ENCODE measurements at places on chromosomes 7 and 10.

GRCh38 chr7:143884241-143884968 lies 17.6 kb downstream of the TCAF1 start:
- no peak for DNase-seq

- no peak for DNase-seq
Measured at GRCh38 chr10:63563623-63564022, 42.4 kb downstream of the REEP3 start.

DNA sequence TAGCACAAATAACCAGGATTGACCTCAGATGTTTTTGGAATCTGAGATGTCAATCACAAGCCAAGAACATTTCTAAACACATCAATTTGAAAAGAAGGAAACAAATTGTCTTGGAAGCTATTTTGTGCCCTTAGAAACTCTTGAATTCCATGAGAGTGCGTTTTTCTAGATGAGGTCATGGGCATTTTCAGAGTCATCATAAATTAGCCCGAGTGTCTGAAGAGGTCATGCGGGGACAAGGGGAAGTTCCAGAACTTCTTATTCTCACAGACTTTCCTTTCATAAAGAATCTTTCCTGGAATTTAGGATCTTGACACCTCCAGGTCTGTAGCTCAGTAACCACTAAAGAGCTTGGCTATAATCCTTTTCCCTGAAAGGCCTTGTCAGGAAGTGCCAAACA lies 28.2 kb downstream of the IL2RA start:
- DNase-seq: no peak

- no peak for DNase-seq
Measured at GRCh38 chr10:84822931-84823630, 494.7 kb downstream of the CCSER2 start.

GRCh38 chr10:124385627-124386185 lies 33.0 kb downstream of the OAT start:
- no peak for DNase-seq

- no peak for DNase-seq
Measured at GRCh38 chr7:151039850-151040548, 8.3 kb upstream of the ASIC3 start.

DNA sequence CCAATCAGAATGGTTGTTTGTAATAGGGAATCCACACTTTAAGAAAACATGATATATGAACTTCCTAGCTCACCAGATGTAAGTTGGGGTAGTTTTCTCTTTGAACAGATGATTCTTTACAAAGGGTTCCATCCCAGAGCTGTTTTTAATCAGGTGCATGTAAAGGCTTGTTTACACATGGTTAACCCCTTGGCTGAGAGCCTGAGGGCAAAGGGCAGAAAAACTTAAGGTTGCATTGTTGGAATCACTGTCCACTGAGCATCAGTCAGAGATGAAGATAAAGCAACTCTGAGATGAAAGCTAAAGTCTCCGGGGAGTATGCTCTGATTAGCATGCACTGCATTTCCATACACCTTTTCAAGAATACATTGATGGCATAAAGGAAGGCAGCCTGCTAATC lies 518.2 kb downstream of the SORCS3 start:
- DNase-seq: no peak

DNA sequence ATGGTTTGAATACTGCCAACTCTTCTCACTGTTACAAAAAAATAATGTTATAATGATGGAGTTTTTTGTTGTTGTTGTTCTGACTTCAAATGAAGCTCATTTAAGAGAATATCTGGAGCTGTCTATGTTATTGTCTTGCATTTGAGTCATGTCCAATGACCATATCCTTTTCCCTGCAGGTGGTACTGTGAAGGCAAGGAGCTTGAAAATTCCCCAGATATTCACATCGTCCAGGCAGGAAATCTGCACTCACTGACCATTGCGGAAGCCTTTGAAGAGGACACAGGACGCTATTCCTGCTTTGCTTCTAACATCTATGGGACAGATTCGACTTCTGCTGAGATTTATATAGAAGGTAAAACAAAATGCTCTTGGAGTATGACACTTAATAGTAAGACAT lies 33.5 kb downstream of the MYPN start:
- DNase-seq: no peak

DNA sequence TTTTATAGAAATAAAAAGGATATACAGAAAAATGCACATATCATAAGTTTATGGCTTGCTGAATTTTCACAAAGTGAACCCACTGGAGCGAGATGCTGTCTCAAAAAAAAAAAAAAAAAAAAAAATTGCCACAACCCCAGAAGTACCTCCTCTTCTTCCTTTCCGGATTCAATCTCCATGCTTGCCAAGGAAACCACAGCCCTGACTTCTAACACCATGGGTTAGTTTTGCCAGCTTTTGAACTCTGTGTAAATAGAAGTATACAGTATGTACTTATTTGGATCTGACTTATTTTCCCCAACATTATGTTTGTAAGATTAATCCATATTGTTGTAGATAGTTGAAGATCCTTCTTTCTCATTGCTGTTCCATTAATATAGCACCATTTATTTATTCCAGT lies 40.0 kb downstream of the FANK1 start:
- DNase-seq: no peak

DNA sequence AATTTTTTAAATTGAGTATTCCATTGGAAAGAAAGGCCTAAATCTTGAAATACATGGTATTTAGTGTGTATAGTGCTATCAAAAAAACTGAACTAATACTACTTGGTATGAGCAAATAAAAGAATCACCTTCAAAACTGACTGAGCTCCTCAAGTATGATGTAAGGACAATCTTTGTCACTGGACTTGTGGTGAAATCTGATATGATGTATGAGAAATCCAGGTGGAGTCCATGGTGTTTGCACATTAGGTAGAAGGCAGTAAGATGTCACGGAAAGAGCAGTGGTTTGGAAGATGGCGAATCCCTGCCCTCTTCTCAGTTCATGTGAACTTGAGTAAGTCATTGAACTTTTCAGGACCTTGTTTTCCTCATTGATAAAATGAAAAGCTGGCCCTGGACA lies 62.1 kb upstream of the COL1A2 start:
- no peak for DNase-seq

- no peak for DNase-seq
Measured at GRCh38 chr10:92342796-92343195, 51.8 kb downstream of the MARCHF5 start.

GRCh38 chr7:27133409-27134231 lies 3.1 kb upstream of the HOXA4 start:
- no peak for DNase-seq

- DNase-seq: peak; percentile 16
Measured at GRCh38 chr7:24971333-24972165, 8.4 kb downstream of the OSBPL3 start.

- DNase-seq: no peak
Measured at GRCh38 chr10:52965938-52966401, 193.4 kb upstream of the MBL2 start.

DNA sequence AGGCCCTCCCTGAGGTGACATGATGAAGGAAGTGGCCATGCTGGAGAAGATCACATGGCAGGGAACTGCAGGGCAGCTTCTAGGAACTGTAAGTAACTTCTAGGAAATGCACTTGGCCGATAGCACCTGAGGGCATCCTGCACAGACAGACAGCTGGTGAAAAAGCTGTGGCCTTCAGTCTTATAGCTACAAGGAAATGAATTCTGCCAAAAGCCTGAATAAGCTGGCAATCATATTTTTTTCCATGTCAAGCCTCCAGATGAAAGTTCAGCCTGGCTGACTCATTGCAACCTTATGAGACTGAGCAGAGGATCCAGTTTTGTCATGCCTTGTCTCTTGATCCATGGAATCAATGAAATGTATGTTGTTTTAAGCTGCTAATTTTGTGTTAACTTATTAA lies 91.1 kb upstream of the CACNA2D1 start:
- no peak for DNase-seq

- no peak for DNase-seq
Measured at GRCh38 chr7:112152186-112152585, 54.0 kb downstream of the DOCK4 start.

GRCh38 chr7:73577627-73578341 lies 595 bp downstream of the TBL2 start:
- no peak for DNase-seq

- peak; percentile 90 for DNase-seq
Measured at GRCh38 chr7:32891043-32891799, at the start of gene KBTBD2. KBTBD2 (minus strand) TSS chr7:32891760; CDS start chr7:32879604, 12,156 bp downstream.

GRCh38 chr10:93710333-93710909 lies 8.0 kb upstream of the FRA10AC1 start:
- DNase-seq: no peak

DNA sequence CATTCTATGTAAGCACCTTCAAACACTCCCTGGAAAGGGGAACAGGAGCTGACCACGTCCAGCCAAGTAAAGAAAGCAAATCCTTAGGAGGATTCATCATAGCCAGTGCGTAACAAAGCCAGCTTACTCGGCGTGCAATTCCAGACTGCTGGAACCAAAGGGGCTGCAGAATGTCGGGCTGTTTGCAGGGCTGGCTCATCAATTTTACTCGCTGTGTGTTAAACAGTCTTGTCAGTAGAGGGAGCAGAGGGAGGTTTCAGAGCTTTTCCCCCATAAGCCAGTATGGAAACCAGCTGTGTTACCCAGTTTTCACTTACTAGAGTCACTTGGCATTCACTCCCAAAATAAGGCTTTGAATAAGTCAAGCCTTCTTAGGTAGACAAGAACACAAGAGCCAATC lies 127.1 kb downstream of the KMT2E start:
- no peak for DNase-seq

DNA sequence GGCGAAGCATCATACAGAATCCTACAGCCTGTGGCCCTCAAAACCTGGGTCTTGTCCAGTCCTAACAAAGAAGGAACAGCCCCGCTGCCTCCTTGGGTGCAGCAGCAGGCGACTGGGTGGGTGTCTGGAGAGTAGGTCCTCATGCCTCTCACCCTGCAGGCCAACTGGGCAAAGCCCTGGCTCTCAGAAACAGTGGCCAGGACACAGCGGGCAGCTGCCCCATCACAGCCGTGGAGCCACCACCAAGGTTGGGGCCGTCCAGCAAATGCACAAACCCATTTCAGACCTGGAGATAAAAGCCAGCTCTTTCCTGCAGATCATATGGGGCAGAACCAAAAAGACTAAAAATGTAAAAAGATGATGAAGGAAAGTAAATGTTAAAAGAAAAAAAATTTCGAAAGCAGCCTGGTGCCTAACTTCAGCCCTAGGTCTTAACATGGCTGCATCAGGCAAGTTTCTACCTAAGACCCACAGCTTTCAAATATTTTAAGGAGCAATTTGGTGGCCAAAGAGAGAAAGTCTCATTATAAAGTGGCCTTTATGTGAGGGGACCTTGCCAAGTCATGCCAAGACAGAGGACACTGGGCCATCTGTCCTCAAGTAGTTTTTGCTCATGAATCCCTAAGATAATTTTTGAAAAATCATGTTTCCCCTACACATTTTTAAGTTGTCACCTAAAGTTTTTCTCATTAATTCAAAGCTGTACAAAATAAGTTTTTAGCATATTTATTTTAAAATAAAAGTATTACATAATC lies 142.1 kb downstream of the PAXIP1 start:
- DNase-seq: no peak

DNA sequence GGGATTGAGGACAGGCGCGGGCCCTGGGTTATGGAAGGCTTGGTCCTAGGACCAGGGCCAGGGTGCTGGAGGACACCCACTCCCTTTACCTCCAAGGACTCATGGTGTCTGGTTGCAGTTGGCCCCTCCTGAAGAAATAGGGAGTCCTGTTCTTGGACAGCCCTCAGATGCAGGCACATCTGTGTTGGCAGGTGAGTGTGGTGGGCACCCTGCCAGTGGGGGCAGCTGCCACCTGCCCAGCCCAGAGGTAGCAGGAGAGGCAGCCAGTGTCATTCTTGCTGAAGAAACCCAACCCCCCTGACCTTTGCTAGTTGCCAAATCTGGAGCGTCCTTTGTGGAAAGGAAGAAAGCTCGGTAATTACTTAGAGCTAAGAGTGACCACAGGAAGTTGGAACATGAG lies 8.3 kb downstream of the GALNT17 start:
- no peak for DNase-seq

- DNase-seq: no peak
Measured at GRCh38 chr10:79387466-79387973, 40.3 kb downstream of the PPIF start.

- DNase-seq: no peak
Measured at GRCh38 chr10:7445474-7446185, 34.8 kb upstream of the SFMBT2 start.

DNA sequence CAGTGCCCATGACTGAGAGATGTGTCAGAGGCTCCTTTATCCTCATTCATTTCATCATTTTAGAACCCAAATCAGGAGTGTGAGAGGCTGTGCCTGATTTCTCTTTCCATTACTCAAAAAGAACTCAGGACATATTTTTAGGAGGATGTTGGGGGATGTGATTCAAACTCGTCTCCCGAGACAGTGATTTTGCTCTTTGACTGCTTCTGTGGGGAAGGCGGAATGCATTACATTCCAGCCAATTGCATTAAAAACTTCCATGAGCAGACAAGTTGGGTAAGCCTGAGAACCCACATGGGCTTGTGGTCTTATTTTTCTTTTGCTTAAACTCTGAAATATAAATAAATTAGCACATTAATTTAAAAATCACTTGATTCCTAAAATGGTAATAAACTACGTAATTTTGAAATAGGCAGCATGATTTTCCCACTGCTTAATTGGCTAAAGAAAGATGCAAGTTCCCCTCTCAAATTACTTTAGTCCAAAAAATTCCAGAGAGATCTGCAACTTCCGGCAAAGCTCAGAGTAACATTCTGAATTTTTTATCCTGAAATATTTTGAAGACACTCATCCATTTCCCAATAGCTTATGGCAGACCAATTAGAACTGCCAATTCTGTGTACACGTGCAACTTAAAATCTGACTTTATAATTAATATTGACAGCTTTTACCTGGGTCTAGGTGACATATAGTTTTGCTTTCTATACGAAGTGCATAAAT lies 185.6 kb downstream of the C7orf25 start:
- no peak for DNase-seq

GRCh38 chr10:79627075-79627474 lies 16.3 kb downstream of the SFTPA1 start:
- no peak for DNase-seq

DNA sequence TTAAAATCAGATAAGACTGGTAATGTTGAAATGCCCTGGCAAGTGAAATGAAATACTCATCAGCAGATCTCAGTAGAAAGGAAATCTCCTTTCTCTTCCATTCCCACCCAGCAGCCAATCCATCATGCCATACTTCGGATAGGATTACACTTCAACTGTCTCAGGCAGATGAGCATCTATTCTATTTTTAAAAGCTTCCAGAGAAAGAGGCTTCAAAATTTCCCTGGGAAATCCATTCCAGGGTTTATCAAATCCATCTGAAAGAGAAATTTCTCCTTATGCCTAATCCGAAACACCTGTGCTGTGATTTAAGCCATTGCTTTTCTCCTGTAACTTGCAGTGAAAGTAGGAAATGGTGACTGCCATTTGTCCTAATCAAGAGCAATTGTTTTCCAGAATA lies 60.4 kb upstream of the RAPGEF5 start:
- DNase-seq: no peak

GRCh38 chr10:124252097-124252715 lies 158.8 kb upstream of the CHST15 start:
- no peak for DNase-seq

GRCh38 chr10:63241841-63242281 lies 108.7 kb downstream of the NRBF2 start:
- DNase-seq: no peak

GRCh38 chr10:6912929-6913328 lies 332.9 kb upstream of the PRKCQ start:
- peak; percentile 40 for DNase-seq

Data from activated CD4-positive, alpha-beta T cell treated with anti-CD3 and anti-CD28 coated beads, Interleukin-2, Interleukin-6, amounts not matched to agents 100 ng/mL and 50 ng/mL, durations not matched to agents 16 hours and 8 hours (primary cell).